G401 (cell line): ENCODE measurements at places on chromosomes 5 and 9.

DNA sequence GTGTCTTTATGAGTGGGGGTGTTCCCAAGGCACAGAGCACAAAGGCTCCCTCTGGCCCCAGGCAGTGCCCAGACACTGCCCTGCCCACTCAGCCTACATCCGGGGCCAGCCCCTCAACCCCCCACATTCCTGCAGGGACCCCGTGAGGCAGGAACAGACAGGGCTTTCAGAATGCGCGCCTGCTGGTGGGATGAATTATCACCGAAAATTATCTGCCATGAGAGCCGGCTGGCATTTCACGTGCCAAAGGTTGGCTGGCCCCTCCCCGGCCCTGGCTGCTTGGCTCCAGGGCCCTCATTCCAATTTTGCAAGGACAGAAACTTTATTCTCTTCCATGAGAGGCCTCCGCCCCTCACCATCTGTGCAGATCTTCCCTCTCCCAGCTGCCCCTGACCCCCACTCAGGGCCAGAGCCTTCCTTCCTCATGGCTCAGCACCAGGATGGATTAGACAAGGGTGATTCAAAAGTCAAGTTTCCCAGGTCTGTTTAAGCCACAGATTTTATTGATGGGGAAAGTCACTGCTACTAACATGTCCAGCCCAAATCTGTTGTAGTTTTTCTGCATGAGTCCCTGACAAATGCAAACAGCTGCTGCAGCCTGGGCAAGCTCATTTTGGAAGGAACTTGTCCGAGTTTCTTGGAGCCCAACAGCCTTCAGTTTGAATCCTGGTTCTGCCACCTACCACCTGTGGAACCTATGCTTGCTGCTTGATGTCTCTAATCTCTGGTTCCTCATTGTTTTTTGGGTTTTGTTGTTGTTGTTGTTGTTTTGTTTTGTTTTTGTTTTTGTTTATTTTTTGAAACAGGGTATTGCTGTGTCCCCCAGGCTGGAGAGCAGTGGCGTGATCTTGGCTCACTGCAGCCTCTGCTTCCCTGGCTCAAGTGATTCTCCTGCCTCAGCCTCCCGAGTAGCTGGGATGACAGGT lies 32.3 kb upstream of the WDR38 start:
- DNase-seq: no peak

- no peak for DNase-seq
Observed at GRCh38 chr9:104074876-104075275, 19.2 kb upstream of the SMC2 start.

- no peak for DNase-seq
Observed at GRCh38 chr9:20671635-20672034, 12.4 kb upstream of the FOCAD start.

DNA sequence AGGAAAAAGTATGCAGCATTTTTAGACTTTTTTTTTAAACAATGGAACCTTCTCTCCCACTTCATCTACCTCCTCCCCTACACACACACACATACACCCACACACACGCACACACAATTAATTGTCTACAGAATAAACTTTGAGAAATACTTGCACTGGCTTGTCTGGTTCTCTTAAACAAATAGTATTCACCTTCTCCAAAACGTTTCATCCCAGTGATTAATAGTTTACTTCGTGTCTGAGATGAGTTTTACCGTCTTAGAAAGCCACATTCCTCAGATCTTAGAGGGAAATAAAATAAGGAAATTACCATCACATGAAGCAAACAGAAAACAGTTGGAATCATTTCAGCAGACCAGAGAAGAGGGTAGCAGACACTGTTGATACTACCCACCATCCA lies 570.6 kb upstream of the CLINT1 start:
- no peak for DNase-seq

GRCh38 chr9:113131689-113132151 lies 19.1 kb upstream of the SLC31A2 start:
- no peak for DNase-seq

- no peak for DNase-seq
Observed at GRCh38 chr9:89695441-89695891, 90.7 kb downstream of the GADD45G start.

GRCh38 chr5:113578091-113578490 lies 64.6 kb downstream of the YTHDC2 start:
- DNase-seq: no peak

DNA sequence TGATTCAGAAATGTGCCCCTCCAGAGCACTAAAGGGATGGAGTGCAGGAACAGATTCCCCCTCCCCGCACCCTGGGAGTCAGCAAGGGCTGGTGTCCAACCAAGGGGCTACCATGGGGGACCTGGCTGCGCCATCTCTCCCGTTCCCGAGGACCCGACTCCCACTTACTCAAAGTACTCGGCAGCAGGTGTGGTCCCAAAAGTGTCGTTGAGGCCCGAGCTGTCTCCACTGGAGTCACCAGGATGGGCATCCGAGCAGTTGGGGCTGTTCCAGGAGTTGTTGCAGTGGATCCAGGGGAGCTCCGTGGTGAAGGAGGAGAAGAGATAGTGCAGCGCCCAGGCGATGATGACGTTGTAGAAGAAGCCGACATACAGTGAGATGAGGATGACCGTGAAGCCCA lies 12.9 kb downstream of the SLC6A3 start:
- DNase-seq: no peak

- no peak for DNase-seq
Observed at GRCh38 chr5:178162481-178162880, 8.8 kb upstream of the NHP2 start.

DNA sequence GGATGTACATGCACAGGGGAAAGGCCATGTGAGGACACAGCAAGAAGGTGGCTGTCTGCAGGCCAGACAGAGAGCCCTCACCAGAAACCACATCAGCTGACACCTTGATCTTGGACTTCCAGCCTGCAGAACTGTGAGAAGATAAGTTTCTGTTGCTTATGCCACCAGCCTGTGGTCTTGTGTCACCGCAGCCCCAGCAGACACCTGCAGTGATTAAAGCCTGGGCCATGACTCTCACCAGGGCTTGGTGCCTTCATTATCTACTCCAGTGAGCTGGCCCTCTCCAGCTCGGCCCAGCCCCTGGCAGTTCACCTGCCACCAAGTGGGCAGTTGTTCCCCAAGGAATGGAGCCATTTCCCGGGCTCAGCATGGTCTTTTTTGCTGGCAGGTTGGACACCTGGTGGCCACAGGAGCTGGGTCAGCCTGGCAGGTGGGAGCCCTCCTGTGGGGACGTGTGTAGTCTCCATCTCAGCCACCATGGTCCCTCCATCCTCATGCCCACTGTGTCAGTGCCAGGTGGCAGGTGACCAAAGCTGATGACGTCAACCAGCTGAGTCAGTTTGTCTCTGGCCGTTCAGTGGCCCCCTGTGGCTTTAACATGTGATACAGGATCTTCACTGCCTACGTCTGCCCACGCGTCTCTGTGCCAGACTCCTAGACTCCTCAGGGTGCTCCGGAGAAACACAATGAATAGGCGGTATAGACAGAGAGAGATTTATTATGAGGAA lies 99.9 kb upstream of the PPP1R26 start:
- DNase-seq: peak; percentile 68

DNA sequence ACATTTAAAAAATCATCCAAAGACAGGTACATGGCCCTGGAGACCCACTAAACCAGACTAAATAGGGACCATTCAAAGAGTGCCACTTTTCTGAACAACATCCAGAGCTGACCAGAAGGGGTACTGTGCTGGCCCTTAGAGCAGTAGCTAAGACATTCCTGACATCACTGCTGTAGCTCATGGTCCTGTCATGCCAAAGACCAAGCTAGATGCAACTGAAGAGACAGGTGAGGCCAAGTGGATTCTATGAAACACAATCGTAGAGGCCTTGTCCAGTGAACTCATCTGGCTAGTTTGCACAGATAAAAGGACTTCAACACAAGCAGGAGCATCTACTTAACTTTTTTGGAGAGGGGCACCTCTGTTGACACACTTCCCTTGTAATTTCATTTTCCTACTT lies 43.3 kb downstream of the G3BP1 start:
- DNase-seq: no peak

DNA sequence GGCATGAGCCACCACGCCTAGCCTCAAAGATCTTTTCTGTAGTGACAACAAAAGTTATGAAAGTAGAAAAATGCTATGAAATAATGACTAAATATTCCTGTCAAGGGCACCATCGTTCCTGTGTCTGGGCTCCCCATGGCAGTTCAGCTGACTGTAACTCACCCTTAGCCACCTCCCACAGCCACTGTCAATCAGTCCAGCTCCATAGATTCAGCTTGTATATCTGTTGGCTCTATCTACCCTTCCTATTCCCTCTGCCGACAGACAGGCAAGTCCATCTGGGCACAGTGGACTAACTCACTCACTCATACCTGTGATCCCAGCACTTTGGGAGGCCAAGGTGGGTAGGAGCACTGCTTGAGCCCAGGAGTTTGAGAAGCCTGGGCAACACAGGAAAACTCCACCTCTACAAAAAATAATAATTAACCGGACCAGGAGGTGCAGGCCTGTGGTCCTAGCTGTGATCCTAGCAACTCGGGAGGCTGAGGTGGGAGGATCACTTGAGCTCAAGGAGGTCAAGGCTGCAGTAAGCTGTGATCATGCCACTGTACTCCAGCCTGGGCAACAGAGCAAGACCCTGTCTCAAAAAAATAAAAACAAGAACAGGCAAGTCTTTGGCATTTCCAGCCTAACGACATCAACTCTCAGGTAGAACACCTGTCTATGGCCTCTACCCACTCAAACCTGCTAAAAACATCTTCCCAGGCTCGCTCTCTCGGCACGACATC lies 6.2 kb downstream of the CAMSAP1 start:
- no peak for DNase-seq

DNA sequence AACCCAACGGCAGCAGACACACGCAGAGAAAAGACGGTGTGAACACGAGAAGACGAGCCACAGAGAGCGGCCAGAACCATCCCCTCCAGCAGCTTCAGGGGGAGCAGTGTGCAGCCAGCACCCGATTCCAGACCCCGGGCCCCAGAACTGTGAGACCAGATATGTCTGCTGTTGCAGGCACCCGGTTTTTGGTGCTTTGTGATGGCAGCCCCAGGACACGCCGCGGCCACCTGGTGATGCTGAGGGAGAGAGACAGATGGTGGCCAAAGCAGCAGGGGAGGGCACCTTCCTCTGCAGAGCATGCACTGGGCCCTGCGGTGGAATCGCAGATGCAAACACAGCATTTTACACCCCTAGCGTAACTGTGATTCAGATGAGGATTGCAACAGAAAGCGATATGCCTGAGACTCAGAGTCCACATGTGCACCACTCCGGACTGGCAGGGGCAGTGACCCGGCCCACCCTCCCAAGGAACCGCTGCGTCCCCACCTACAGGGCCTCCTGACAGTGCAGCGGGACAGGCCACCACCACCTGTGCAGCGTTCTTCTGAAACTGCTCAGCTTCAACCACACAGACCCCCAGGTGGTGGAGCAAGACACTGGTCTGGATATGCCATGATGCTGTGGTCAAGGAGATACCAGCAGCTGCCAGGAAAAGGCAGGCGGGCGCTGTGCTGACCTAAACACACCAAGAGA lies 24.0 kb downstream of the ZDHHC11B start:
- no peak for DNase-seq

DNA sequence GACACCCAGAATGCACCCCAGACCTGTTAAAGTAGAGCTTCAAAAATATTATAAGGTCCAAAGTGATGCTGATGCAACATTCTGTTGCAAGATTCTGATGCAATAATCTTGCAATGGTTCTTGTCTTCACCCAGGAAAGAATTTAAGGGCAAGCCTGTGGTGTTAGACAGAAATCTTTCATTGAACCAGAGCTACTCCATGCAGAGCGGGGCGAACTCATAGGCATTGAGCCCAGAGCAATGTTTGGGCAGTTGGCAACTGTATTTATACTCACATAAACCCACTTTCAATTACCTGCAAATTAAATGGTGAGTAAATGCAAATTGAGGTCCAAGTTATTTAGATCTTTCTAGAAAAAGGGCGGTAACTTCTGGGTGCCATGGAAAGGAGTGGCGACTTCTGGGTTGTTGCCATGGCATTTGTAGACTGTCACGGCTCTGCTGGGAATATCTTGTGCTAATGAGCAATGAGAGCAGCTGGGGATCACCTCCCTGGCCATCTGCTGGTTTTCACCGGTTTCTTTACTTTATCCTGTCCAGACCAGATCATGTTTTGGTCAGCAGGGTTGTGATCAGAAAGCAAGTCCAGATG lies 163.4 kb downstream of the ICE1 start:
- DNase-seq: peak; percentile 83

GRCh38 chr5:134432174-134432573 lies 20.5 kb upstream of the CDKN2AIPNL start:
- no peak for DNase-seq

- no peak for DNase-seq
Observed at GRCh38 chr9:91770229-91770628, 179.8 kb downstream of the ROR2 start.

DNA sequence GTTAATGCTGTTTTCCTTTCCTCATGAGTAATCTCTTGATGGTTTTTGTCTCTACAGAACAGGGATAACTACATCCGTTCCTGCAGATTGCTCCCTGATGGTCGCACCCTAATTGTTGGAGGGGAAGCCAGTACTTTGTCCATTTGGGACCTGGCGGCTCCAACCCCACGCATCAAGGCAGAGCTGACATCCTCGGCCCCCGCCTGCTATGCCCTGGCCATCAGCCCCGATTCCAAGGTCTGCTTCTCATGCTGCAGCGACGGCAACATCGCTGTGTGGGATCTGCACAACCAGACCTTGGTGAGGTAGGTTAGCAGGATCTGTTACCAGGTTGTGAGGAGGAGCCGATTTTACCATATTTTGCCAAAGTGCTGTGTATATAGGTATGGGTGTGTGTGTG lies 148.2 kb downstream of the TLE4 start:
- no peak for DNase-seq

DNA sequence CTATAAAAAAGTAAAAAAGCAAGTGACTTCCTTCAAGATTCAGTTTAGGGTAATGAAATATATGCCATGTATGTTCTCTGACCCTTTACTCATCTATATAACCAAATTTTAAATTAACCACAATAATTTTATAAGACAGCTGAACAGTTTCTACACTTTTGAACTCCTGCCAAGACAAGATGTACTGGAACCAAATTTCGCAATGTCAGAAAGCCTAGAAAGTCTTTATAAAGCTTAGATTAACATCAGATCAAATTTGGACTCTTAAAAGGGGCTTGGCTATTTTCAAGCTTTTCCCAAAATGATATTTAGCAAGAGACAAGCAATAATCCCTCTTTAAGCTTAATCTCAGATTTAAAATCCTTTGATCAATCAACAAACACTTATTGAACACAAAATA lies 362.6 kb downstream of the PTPRD start:
- no peak for DNase-seq

DNA sequence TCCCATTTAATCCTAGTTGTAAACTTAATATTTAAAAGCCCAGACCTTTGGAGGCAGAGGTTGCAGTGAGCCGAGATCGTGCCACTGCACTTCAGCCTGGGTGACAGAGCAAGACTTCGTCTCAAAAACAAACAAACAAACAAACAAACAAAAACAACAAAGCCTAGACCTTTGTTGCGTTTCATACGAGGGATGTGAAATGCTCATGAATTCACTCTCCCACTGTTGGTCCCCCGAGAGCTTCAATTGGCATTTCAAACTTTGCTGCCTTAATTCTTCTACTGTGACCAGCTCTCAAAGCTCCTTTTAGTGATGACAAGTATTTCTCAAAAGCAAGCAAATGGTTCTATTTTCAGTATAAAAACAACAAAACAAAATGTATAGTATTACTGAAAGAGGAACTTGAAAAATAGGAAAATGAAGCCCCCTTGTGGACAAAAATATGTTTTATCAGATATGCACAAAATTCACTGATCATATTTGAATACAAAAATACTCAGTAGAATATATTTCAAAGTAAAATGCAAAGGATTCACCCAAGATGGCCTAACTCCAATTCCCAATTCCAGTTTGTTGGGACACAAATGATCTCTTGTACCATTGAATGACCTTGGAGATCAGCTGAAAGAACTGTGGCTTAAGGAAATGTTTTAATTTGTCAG lies 140.4 kb downstream of the ESM1 start:
- peak; percentile 59 for DNase-seq

GRCh38 chr9:76603448-76603895 lies 144.5 kb downstream of the GCNT1 start:
- peak; percentile 87 for DNase-seq
